ENCODE measurements at places on chromosomes 1 and 21. TPM values are rescaled to one million over a fixed set of nuclear protein-coding genes. Genes with fewer than 3 reads are reported as not detected.

GRCh38 chr1:172489847-172490246 lies 43.1 kb upstream of the SUCO start:
- peaks cover 34% of the 10 kb centered on the region for H3K27me3 ChIP-seq
- H3K36me3 ChIP-seq = no peaks in the 10 kb centered on the region
- H3K4me3 ChIP-seq = no peak overlapping the region
- DNase-seq = no peak

The PRMT6 gene
- 18.9 TPM for total RNA-seq

The APOBEC4 gene
- total RNA-seq = under 0.01 TPM

GRCh38 chr1:203751051-203751450 lies 13.9 kb upstream of the LAX1 start:
- no peaks in the 10 kb centered on the region for H3K4me1 ChIP-seq
- DNase-seq = no peak
- no peak overlapping the region for H3K27ac ChIP-seq
- H3K36me3 ChIP-seq = no peaks in the 10 kb centered on the region
- no peaks in the 10 kb centered on the region for H3K27me3 ChIP-seq
- no peak overlapping the region for H3K4me3 ChIP-seq

Data from osteoblast (primary cell).